CD4-positive, alpha-beta T cell treated with Interleukin-21 for 1 hour (primary cell): ENCODE measurements at places on chromosomes 11 and 22.

- no peak for DNase-seq
These were observed 80.4 kb downstream of the SLC1A2 start for GRCh38 chr11:35338921-35339320.

DNA sequence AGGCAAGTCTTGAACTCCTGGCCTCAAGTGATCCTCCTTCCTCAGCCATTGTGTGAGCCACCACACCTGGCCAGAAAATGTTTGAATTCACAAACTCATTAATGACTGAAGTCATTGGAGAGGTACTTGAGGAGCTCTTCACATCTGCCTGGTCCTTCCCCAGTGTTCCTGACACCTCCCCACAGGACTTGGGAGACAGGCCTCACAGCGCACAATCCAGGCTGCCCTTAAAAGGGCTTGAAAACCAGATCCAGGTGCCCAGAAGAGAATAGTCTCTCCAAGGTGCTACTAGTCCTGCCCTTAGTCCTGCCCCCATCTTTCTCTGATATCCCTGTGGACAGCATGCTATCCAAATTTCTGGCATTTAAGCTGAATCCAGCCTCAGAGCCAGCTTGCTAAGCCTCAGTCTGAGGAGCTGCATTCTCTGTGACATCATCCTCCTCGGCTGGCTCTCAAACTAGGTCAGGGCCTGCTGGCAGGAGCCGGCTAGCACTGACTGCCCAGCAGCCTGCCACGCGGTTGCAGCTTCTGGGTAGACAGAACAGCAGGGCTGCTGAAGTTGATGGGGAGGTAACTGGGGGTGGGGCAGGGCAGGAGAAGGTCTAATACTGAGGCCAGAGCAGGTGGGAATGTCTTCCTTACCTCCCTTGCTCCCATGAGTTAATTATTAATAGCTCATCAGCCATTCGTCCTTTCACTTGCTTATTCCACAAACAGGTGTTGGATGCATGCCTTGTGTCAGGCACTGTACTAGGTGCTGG, 35.3 kb upstream of the NECTIN1 start:
- no peak for DNase-seq

DNA sequence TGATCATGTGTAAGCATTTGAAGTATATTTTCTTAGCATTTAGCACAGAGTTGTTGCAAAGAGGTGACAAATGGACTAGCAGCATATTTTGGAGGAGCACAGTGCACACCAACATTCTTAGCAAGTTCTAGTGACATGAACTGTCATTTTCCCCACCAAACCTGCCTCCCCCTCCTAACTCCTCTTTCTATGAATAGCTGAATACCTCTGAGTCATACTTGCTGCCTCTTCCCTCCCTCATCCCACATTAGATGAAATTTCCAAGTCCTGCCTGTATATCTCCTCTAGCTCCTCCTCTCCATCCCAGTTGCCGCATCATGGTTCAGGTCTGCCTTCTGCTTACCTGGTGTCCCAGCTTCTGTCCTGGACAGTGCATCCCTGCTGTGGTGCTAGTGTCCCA, 7.2 kb downstream of the OSBP2 start:
- no peak for DNase-seq

- peak; percentile 70 for DNase-seq
These were observed 23.9 kb upstream of the TMPRSS13 start for GRCh38 chr11:117953024-117953671.

DNA sequence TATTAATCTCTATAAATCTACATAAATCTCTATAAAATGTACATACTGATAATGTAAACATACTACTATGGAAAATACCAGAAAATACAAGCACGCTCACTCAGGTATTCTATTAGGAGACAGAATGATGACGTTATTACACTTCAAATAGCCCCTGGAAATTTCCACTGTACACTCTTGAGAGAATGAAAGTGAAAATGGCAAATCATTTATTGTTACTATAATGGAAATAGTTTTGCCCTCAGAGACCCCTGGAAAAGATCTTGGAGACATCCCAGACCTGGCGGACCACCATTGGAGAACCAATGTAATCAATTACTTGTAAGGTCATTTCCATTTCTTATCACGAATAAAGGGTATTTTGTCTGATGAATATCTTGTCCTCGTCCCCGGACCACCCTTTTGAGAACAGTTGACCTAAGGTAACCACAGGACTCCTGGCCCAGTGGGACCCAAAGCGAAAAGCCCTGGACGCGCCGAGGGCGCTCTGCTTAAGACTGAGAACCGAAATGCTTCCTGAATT, 509 bp upstream of the PRRG4 start:
- peak; percentile 7 for DNase-seq

- no peak for DNase-seq
These were observed 63.6 kb upstream of the PAX6 start for GRCh38 chr11:31874631-31875191.

GRCh38 chr11:103112364-103112763, 3.1 kb downstream of the DYNC2H1 start:
- DNase-seq: no peak

GRCh38 chr22:27045103-27045947, 387.9 kb downstream of the MIAT start:
- no peak for DNase-seq

- DNase-seq: no peak
These were observed 35.2 kb downstream of the LRFN4 start for GRCh38 chr11:66891851-66892660.

GRCh38 chr11:1291295-1292017, 18.0 kb downstream of the TOLLIP start:
- DNase-seq: no peak

- no peak for DNase-seq
These were observed 87.3 kb downstream of the SIK3 start for GRCh38 chr11:117010808-117011540.

GRCh38 chr11:129191649-129192048, 476 bp downstream of the ARHGAP32 start:
- no peak for DNase-seq

GRCh38 chr11:16771350-16772140, 33.1 kb downstream of the C11orf58 start:
- DNase-seq: no peak

GRCh38 chr11:77136074-77136473, 8.0 kb downstream of the MYO7A start:
- no peak for DNase-seq

DNA sequence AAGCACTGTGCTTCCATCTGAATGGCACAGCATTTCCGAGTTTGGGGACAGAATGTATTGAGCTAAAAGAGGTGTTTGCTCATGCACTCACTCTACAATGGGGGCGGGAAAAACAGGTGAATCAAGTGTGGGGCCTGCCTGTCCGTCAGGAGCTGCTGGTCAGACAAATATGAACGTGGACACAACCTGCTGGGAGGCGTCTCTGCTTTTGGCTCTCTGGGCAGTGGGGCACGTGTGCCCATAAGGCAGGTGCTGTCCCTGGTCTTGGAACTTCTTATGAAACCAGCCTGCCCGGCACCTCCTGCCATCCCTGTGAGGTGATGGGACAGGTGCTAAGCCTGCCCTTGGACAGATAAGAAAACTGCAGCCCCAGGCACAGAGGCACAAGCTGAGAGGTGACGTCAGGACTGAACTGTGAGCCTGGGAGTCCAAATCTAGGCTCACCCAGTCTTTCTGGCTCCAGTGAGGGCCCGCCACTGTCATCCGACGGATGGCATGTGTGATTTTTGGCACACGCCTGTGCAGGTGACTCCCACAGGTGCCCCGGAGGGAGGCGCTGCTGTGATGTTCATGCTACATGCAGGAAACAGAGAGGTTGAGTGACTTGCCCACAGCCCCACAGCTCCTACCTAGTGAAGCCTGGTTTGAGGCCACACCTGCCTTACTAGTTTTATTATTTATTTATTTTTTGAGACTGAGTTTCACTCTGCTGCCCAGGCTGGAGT, 51.6 kb downstream of the SMIM38 start:
- DNase-seq: no peak

GRCh38 chr11:129612447-129612961, 203.1 kb upstream of the TMEM45B start:
- DNase-seq: no peak

GRCh38 chr11:9251311-9251710, 13.8 kb downstream of the DENND5A start:
- DNase-seq: no peak

- peak; percentile 60 for DNase-seq
These were observed 80.7 kb upstream of the PPARA start for GRCh38 chr22:46069521-46070214.
